ENCODE measurements at places on chromosomes 4 and X.

GRCh38 chrX:92232182-92232581 is 453.0 kb downstream of the PCDH11X start:
- DNase-seq = no peak

DNA sequence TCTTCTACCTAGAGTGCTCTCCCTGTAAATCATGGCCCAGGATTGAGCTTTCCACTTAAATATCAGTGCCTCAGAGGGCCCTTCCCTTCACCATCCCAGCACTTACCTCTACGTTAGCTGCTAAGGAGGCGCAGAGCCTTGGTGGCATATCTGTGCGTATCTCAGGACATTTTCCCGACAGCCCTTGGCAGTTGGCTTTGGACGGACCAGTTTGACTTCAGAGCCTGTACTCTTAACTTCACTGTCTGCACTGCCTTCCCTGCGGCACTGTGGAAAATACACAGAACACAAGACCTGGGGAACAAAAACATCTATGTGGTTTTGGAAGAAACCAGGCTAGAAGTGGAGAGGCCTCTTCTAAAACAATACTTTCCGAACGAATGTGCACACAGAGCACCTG is 2.4 kb downstream of the TADA2B start:
- DNase-seq = no peak

- DNase-seq = no peak
Measured at GRCh38 chr4:158906073-158906472, 137.2 kb downstream of the FNIP2 start.

- no peak for DNase-seq
Measured at GRCh38 chr4:72375073-72375736, 193.8 kb downstream of the ADAMTS3 start.

DNA sequence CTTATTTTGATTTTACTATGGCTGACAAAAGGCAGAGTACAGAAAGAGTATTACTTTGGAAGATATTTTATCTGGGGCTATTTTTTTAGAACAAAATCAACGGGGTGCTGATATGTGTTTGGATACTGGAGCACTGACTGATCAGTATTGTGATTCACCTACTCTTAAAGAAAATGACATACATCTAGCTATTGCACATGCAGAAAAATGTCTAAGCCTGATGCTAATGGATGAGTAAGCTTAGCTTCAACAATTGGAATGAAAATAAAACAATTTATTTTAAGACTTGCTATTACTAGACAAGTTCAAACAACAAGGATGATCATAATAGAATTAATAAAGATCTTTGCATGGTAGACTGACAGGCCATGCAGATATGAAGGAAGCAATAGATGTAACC is 262.0 kb downstream of the PPP1R2C start:
- no peak for DNase-seq

- DNase-seq = no peak
Measured at GRCh38 chr4:11487868-11488544, 59.3 kb upstream of the HS3ST1 start.

DNA sequence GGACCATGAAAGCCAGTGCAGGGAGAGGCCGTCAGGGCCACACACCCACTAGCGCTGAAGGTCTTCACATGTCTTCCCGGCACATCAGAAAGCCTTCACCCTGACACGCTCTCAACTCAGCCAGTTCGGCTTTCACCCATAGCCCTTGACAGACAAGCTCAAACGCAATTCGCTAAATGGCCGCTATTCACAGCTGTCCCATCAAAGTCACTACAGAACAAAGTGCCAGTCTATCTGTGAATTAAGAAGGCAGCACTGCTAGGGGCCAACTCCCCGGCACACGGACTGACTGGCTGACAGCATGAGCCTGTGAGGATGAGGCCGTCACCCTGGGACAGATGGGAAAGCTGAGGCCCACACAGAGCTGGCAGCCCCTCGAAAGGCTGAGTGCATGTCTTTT is 45.7 kb downstream of the ACOX3 start:
- no peak for DNase-seq

GRCh38 chr4:108193886-108194672 is 25.3 kb upstream of the LEF1 start:
- DNase-seq = no peak

DNA sequence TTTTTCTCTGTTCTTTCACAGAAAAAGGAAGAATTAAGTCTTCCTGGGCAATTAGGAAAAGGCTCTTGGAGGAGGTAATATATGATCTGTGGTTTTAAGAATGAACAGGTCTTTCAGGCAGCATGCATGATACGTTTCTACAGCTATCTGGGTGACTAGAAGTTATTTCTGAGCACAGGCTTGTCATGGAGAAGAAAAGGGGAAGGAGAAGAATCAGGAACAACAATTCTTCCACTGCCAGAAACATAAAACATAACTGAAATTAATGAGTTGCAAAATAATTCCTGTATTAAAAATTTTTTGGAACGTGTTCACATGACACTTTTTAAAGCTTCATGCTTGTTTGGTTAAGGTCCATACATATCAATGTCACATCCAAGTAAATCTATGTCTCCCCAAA is 17.7 kb upstream of the STIM2 start:
- peak; percentile 61 for DNase-seq

DNA sequence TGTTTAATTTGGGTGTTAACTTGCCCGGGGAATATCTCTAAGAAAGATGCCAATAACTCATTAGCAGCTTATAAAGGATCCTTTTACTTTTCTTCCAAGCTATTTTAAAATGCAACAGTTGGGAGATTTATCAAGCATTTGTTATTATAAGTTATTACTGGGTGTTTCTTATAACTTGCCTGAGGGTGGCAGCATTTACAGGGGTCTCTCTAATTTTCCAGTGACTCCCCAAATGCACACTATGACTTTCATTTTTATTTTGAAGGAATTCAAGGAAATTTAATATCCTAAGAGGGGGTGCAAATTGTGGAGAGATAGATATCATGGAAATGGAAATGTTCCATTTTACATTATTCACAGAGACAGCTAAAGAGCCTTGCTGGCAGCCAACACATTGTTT is 138.0 kb downstream of the PDGFRA start:
- no peak for DNase-seq

GRCh38 chr4:112753333-112753732 is 116.4 kb downstream of the LARP7 start:
- DNase-seq = no peak

GRCh38 chrX:140439476-140439875 is 65.4 kb downstream of the SOX3 start:
- no peak for DNase-seq

GRCh38 chr4:187604984-187605383 is 390.6 kb upstream of the ZFP42 start:
- DNase-seq = no peak

- DNase-seq = no peak
Measured at GRCh38 chrX:36528661-36529060, 479.5 kb upstream of the FAM47C start.

- DNase-seq = peak; percentile 10
Measured at GRCh38 chr4:183905593-183906488, 734 bp downstream of the STOX2 start.

GRCh38 chr4:180990931-180991330 is 1252.3 kb upstream of the TENM3 start:
- no peak for DNase-seq

DNA sequence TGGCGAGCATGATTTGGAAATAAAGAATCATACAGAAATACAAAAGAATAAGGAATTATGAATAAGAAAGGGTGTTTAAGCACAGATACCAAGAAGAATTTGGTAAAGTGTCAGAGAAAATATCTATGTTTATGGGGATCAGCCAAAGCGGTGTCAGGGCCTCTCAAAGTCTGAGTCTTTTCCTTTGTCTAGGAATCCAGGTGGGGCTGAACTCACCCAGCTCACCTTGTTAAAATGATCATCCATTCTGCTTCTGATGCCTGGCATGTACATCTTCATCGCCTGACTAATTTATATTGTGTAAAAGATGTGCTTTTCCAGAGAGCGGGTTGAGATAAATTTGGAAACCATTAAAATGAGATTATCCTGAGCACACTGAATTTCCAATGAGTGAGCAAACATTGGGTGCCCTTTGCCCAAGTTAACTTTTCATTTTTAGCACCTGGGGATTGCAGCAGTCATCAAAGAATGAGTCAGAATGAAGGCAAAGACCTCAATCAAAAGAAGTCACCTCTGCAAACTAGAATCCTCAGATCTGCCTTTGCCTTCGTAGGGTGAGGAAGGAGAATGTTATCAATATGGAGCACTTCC is 141.9 kb upstream of the ANXA3 start:
- DNase-seq = no peak

DNA sequence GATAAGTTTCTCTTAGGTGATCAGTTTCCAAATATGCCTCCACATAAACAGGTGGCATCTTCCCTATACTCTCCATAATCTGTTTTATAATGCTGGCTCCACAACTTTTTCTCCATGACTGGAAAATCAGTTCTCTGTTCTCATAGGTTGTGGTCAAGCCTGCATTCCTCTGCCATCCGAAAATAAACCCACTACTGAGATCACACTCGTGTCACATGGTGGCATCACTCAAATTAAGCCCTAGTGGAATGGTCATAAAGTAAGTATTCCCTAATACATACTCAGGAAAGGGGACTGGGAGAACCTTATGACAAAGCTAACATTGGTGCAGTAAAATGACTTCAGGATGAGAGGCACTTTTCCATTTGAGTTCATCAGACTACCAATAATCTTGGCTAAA is 37.6 kb downstream of the MAGED4B start:
- DNase-seq = no peak
